Activated CD8-positive, alpha-beta memory T cell treated with anti-CD3 and anti-CD28 coated beads for 48 hours (primary cell): ENCODE measurements at places on chromosomes 2 and 18.

GRCh38 chr18:36095936-36096519, 28.7 kb upstream of the RPRD1A start:
- no peak for DNase-seq

DNA sequence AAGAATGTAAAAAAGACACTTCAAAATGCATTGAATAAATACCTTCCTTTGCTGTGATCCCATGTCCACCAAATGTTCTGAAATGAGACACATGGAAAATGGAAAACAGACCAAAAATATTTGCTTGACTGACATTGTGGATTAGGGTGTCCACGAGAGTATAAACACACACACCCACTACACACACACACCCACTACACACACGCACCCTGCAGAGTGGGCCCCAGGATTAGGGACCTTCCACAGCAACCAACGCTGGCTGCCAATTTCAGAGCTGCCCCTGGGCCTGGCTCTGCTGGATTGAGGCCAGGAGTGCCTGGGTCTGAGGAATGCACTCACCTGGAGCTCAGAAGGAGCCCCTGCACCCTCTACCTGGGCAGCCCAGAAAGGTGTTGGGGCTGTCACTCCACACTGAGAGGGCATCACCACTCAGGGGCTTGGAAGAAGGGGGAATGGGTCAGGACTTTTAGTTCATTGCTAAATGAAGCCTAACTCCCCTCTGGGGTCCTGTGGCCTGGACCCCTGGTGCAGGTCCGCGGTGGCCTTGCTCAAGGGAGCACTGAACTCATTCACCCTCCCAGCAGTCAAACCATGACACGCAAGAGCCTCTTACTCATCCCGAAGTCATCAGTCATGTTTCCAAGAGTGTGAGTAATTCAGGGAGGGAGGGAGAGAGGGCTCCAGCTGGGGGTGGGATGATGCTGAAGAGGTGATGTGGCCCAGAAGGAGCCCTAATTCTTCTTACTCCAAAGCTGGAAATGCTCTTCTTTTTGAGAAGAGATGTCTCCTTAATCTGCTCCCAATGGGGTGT, 50.2 kb upstream of the PLB1 start:
- DNase-seq, result no peak

- DNase-seq, result no peak
Observed at GRCh38 chr2:231590614-231591013, 2.0 kb upstream of the TEX44 start.

DNA sequence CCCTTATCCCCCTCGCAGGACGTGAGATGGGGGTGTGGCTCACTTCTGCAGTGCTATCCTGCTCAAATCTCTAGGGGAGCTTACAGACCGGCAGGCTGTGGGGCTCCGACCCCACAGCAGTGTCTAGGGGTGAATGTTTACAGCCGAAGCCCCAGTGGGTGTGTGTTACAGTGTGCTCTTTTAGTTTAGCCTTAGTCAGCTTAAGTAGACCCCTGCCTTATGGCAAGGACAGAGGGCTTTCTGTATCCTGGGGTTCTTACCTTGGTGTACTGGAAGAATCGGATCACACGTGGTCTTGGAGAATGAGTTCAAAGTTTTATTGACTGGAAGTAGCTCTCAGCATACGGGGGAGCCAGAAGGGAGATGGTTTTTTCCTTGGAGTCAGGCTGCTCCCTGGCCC, 348.2 kb upstream of the GYPC start:
- no peak for DNase-seq

DNA sequence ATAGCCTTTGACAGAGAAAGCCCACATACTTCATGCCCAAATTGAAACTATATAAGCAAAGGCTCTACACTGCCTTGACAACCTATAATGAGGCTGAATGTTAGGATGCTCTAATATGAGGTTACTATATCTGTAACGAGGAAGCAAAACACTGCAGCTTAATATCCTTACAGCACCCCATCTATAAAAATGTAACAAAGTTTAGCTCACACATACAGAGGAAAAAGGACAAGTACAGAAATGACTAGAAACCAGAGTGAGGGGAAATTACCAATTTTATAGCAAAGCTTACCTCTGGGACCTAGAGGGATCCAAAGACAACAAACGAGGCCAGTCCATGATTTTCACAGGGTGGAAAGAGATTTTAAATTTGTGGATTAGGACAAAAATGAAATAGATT, 138.5 kb downstream of the COL4A4 start:
- DNase-seq, result no peak

DNA sequence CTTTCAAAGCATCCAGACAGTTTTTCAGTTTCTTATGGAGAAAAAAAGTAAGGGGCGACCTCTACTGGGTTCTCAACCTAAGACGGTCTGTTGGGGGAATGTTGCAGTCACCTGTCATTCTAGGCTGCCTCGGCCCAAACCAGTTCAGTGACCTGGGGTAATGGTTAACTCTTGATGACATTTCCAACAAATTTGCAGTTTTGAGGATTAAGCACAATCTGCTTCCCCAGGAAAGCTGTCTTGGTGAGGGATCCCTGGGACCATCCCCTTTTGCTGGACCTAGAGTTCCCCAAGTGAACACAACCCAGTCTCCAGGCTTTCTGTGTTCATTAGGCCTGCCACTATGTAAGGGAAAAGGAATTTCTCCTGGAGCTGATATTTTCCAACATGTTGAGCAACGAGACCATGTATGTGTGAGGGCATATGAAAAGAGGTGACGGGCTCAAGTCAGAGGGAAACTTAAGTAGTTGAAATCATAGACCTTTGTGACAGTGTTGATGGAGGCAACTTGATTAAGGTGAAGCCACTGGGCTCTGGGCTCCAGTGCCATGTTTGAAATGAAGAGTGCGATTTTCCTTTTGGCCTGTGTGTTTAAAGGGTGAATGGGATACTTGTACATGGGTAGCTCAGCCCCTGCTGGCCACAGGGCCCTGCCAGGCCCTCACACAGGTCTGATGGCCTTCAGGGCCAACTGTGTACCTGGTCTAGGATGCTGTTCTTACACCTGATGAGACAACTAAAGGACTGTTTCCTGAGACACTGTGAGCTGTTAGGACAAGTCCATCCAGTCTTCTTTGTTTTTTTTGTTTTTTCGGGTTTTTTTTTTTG, 27.0 kb downstream of the FOSL2 start:
- DNase-seq, result no peak

DNA sequence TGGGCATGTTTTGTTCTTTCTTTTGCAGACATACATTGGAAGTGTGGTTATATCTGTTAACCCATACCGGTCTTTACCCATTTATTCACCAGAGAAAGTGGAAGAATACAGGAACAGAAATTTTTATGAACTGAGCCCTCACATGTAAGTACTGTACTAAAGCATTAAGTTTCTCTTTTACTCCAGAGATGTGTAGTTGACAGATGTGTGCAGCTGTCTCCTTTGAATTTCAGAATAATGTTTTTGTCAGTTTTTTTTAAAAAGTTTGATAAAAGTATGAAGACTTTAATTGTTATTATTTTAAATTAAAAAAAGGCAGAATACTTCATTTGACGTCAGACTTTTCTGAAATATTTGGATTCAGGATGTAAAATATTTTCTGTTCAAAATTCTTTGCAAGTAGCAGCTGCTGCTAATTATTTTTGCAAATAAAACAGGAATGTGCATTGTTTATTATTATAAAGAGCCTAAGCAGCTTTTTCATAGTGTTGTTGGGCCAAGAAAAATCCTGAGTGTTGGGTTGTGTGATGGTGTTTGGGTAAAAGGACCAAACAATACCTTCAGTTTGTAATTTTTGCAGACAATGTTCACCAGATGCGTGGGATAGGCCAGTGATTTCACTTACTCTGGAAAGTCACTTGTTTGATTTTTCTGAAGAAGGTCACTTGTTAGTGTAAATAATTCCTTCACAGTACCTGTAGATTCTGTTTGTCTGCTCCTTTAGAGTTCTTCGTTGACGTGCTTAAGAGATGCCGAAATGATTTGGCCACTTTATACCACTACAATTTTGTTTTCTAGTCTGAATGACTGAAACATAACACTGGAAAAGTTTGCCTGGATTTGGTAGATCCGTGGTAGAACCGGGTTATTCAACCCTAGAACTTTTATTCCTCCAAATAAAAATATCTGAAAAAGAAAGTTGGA, 51.1 kb downstream of the MYO1B start:
- DNase-seq, result no peak

DNA sequence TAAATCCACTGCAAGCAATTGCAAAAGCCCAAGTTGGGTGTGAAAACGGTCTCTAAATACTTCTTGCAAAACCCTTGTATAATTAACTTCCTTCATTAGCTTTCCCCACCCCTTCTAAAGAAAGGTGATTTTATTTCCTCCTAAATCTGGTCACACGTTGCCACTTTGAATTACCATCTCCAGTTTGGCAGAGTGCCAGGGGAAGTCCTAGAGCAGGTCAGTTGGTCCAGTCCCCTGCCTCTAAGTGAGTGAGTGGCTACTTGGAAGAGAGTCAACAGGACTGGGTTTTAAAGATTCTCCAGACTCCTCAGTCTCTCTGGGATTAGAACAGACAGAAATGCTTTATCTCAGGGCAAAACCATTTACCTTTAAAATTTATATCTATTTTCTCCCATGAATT, 18.7 kb upstream of the LYPD6B start:
- DNase-seq, result no peak

DNA sequence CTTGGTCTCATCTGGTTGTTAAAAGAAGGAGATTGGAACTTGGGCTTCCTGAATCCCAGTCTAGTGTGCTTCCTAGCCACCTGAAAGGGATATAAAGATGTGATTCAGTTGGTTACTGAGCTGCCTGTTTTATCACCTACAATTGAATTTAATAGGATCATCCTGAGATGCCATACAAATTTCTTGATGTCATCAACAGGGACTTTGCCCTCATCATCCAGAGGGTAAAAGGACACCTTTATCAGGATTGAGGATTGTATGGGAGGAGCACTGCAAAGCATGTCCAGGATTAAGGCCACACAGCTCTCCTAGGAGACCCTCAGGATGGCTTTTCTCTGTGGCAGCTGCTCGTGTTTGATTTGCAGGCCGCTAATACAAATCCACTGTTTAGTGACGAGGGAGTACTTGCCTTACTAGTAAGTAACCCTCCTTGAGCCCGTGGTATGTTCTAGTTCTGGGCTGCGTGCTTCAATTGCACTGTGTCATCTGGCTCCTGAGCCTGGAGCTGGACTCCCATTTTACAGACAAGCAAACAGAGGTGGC, 28.6 kb downstream of the SH3RF3 start:
- DNase-seq, result no peak

GRCh38 chr2:152594022-152594766, 123.1 kb downstream of the PRPF40A start:
- DNase-seq, result no peak

- no peak for DNase-seq
Observed at GRCh38 chr2:167981945-167982344, 265.4 kb downstream of the STK39 start.

DNA sequence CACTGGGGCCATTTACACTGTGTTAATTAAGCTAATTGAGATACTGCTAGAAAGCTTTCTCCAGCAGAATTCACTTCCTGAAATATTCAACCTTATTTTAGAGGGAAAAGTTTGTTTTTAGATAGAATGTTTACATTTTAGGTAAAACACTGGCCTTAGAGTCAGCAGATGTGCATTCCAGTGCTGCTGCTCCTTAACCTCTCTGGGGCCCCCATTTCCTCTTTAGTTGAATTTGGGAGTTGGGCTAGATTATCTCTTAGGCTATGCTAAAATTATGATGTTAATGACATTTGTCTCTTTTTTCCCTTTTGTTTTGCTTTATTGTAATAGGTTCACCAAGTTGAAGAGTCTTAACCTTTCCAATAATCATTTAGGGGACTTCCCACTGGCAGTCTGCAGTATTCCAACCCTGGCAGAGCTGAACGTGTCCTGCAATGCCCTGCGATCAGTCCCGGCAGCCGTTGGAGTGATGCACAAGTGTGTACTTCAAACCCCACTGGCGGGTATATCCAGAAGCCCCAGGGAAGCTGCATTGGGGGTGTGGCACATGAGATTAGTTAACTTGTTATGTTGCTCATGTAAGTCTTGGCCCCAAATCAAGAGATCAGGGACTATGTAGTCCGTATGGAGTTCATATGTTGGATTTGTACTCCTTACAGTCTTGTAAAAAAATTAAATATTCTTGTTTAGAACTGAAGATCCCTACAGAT, 179.5 kb downstream of the PHLPP1 start:
- no peak for DNase-seq

- DNase-seq, result no peak
Observed at GRCh38 chr2:145228506-145228905, 708.6 kb upstream of the ZEB2 start.

DNA sequence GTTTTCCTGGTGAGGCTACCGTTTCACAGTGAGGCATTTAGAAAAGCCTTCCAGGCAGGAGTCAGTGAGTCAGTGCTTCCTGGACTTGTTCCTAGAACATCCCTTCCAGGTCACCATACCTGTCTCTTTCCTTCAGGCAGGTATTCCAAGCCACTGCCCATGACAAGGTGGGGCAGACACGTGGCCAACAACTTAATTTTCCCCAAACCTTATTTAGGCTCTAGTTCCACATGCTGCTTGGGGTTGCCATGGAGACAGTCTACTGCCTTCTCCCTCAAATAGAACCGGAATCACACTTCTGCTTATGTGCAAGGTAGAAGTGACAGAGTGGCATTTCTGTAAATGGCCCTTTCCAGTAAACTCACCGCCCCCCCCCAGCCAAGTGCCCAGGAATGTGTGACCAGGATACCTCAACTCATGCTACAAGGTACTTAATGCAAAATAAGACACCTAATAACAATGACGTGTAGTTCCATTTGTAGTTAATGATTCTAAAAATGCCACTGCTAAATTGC, 258.3 kb downstream of the PRKCE start:
- DNase-seq, result no peak

DNA sequence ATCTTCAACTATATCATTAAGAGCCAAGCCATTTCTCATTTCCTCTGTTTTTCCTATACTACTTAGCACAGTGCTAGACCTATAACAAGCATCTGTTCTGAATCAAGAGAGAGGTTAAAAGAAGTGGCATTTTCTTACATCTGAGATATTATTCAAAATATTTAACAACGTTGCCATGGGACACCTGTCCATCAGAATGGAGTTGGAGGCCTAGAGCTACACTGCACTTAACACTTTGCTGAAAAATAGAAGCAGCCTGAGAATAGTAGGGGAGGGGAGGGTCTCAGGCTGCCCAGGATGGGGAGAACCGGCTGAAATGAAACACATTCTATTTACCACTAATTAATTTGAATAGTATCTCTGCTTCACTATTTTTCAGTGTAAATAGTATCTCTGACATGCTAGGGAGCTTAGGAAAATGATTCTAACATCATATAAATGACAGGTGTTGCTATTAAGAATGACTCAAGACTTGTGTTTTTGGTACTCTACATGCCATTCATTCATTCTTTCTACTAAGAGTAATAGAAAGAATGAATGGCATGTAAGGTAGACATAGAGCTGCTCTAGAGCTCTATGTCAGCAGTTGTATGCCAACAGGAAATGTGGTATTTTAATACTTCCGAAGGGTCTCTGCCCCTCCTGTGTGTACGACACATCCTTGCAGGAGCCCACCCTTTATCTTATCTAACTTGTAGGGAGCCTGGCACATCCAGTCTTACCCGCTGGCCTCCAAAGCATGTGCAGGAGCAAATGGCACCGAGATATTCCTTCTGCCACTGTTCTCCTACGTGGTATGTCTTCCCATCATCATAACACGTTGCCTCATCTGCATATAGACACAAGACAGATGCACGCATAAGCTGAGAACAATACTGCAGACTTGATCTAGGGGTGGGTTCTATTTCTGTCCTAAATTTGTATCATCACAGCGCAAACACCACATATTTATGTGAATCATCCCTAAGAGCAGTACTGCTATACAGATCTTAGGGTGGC, 52.6 kb downstream of the ATIC start:
- DNase-seq, result no peak

GRCh38 chr18:1559563-1559962, 654.9 kb downstream of the ADCYAP1 start:
- no peak for DNase-seq
